ENCODE measurements at places on chromosomes 3 and 15.

GRCh38 chr3:24963762-24964625 lies 464.1 kb upstream of the RARB start:
- DNase-seq, result peak; percentile 53

DNA sequence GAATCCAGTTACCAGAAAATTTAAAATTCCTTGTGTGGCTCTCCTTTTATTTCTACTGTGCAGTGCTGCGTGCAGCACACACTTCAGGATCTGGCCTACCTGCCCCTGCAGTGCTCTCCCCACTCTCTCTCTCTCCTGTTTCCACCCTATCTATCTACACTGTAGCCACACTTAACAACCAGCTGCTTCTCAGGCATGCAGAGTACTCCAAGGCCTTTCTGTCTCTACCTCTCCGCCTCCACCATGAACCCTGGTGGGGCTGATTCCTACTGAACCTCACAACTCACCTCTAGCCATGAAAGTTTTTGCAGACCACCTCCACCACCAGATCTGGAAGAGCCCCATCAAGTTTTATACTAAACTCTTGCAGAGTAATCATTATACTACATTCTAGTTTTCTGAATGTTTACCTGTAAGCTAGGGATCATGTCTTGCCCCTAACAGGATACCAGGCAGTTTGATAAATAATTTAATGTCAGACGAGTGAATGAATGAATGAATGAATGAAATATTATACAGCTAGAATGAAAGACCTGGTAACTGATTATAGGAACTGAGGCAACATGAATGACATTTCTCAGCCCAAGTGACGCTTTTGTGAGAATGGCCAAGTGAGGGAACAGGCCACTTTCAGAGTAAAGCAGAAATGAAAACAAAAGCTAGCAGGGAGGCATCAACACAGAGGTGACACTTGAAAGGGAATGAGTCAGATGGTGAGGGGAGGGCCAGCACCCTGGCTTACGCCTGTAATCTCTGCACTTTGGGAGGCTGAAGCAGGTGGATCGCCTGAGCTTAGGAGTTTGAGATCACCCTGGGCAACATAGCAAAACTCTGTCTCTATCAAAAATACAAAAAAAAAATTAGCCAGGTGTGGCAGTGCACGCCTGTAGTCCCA lies 363.5 kb downstream of the FOXP1 start:
- no peak for DNase-seq

- no peak for DNase-seq
These were observed 22.0 kb upstream of the GNB5 start for GRCh38 chr15:52213206-52213605.

DNA sequence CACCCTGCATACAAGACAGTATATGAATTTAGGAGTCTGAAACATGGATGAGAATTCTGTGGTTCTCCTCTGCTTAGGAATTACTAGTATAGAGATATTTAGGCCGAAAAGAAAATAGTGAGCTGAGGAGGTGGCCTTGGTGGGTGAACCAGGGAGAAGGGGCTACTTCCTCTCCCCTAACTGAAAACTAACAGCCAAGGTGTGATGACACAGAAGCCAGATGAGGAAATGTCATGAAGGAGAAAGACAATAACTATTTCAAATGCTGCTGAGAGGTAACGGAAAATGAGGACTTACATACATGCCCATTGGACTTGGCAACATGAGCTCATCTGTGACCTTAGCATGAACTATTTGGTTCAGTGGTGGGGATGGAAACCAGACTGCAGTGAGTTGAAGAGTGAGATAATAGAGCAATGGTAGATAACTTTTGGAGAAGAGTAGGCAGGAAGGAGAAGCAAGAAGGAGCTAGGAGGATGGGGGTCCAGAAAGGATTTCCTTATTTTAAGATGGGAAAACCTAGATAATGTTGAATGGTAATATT lies 114.4 kb upstream of the TSPAN3 start:
- no peak for DNase-seq

- peak; percentile 73 for DNase-seq
These were observed 270.9 kb upstream of the CCDC54 start for GRCh38 chr3:107106316-107106715.

DNA sequence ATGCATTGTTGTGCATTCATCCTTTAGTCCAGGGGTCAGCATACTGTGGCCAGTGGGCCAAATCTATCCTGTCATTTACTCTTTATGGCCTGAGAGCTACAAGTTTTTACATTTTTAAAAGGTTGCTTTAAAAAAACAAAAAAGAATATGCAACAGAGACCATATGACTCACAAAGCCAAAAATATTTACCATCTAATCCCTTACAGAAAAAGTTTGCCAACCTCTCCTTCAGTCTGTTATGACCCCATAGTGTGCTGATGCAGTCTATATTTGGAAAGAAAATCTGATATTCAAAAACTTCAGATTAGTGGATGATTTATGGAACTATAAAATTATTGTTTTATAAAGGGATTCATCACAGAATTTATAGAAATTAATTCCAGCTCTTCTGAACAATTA lies 237.5 kb upstream of the IL12A start:
- peak; percentile 73 for DNase-seq

DNA sequence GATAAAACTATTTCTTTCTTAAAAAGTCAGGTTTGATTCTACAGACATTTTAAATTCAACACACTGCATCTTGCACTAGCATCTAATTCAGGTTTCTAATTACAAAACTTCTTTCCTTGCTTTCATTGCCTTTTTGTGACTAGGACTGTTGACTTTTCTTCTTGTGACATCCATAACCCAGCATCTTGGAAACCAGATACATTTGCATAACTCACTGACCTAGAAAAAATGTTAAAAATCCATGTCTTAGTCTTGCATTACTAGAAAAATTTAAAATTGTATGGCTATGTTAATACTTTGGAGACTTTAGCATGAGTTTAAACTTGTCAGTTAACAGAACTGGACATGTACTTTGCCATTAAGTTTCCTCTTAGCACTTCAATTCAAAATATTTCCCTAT lies 72.7 kb downstream of the DTWD1 start:
- peak; percentile 40 for DNase-seq

GRCh38 chr3:143895805-143896204 lies 47.5 kb upstream of the SLC9A9 start:
- peak; percentile 11 for DNase-seq

GRCh38 chr15:74240897-74241614 lies 4.9 kb downstream of the CCDC33 start:
- no peak for DNase-seq

DNA sequence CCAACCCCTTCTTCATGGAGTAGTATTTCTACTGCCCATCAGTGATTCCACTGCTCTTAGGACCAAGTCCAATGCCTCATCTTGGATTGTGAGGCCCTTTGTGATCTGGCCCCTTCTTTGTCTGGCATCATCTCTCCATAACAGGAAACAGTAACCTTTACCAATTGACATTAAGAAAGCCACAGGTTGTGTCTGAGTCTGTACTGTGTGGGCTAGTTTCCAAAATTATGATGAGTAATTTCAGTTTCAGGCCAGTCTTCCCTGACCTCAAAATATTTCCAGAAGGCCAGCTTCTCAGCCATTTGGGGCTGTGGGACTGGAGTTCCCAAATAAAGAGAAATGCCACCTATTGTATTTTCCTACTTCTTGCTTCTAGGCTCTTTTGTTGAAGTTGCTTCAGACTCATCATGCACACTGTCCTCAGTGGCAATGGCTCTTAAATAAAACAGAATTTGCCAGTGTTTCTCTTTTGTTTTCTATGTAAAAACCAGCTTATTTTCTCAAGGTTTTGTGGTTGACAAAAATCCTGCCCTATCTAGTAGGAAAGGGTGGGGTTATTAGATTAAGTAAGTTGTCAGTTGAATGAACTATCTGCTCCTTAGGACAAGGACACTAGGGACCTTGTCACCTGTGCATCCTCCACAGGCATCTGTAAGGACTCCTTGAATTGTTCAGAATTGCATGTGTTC lies 47.0 kb upstream of the ACKR4 start:
- DNase-seq, result peak; percentile 67

DNA sequence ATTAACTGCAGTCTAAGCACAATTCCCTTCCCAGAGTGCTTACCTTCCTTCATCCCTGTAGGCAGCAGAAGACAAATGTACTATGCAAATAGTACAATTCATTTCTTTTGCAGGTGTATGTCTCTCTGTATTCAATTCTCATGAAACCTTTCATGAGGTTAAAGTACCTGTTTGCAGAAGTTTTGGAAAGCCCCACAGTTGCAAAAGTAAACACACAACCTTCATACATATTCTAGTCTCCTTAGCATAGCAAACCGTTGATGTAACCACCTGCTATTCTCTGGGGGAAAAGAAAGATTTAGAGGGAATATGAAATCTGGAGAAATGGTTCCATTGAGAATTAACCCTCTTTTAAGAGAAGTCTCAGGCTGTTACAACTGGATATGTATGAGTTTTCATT lies 200.3 kb upstream of the SUCLG2 start:
- no peak for DNase-seq

DNA sequence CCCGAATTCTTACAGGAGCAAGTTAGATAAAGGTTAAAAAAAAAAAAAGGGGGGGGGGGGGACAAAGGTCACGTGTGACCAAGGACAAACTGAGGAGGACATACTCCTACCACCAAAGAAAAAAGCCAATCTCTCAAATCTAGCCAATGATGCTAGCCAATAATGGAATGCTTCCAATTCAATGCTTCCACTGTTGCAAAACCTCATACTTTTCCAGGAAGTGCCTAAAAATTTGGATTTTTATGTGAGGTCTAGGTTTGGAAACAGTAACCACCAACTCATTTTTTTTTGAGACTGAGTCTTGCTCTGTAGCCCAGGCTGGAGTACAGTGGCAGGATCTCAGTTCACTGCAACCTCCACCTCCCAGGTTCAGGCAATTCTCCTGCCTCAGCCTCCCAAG lies 11.4 kb downstream of the MSL2 start:
- DNase-seq, result no peak

DNA sequence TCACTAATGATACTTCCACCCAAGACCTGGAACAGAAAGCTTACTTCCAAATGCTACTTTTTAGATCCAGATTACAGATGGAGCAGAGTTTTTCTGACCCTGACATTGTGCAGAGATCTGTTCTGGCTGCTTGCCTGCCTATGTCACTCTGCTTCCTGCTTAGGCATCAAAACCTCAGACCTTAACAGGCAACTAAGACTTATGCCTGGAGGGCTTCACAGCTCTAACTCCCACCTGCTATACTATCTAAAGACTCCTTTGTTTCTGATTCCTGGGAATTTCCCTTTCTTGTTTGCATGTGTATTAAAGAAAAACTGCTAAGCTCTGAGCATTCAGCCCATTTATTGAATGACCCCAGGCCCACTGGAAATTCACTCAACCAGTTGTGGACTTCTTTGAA lies 157.4 kb upstream of the NPHP3 start:
- DNase-seq, result no peak

DNA sequence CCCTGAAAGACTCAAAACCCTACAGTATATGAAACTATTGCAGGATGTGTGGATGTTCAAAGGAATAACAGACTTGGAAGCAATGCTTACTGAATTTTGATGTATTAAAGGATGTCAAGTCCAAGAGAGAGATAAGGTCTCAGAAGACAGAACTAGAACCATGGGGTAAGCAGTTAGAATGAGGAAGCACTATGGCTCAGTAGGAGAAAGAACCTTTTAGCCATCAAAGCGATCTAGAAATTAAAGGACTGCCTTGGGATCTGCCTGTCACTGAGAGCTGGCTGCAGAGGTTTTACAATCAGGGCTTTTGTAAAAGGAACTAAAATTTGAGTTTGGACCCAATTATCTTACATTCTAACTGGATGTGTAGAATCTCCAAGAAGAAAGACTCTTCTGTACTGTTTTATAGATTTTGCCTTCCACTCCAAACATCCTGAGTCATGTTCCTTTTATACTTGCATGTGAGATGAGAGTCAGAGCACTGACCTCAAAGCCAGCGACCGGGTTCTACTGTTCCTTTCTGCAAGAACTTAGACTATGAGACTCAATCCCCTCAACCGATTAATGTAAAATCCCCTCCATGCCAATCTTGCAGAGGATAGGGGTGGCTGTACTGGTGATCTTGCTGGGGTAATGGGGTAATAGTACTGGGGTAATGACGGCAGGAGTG lies 412.3 kb upstream of the TPRG1 start:
- no peak for DNase-seq

DNA sequence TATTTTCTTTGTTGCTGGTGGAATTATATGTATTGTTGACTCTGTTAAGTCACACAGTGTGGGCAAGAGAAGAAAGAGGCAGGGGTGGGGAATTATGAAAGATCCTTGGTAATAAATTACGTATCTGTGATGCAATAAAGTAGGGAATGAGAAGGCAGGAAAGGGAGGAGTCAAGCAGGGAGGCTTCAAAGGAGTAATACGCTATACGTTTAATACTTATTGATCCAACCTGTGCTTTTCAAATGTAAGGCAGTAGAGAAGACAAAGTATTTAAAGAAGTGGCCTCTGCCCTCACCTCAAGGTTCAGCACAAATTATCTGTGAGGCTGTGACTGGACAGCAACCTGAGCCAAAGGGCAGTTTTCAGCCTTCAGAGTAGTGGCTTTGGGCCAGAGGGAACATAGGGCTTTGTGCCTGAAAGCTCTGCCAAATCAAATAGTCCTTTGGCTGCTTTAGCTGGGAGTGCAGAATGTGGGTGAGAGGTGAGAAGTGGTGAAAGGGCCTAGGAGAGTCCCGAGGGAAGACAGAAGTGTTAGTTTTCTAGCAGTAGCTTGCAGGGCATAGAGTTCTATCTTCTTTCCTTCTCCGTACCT lies 1.2 kb upstream of the PLIN1 start:
- DNase-seq, result no peak

- DNase-seq, result peak; percentile 96
These were observed 278.9 kb downstream of the ULK4 start for GRCh38 chr3:41682996-41683395.

DNA sequence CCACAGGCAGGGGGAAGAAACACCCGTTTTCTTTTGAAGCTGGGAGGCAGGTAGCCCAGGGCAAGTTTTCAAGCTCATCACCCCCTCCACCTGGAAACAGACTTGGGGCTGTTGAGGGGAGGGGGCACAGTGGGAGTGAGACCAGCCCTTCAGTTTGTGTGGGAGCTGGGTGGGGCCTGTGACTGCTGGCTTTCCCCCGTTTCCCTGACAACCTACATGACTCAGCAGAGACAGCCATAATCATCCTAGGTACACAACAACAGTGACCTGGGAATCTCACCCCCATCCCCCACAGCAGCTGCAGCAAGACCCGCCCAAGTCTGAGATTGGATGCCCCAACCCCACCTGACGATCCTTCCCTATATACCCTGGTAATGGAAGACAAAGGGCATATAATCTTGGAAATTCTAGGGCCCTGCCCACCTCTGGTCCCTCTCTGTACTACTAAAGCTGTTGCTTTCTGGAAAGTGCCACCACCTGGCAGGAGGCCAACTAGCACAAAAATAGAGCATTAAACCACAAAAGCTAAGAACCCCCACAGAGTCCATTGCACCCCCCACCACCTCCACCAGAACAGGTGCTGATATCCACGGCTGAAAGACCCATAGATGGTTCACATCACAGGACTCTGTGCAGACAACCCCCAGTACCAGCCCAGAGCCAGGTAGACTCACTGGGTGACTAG lies 422.2 kb upstream of the SGO1 start:
- DNase-seq, result no peak
